ENCODE measurements at places on chromosomes 3 and 15.
A peak's percentile ranks its signal among the peaks of the same experiment; 100 is the strongest.

GRCh38 chr3:143037867-143038266 lies 36.5 kb downstream of the U2SURP start:
- DNase-seq: no peak

DNA sequence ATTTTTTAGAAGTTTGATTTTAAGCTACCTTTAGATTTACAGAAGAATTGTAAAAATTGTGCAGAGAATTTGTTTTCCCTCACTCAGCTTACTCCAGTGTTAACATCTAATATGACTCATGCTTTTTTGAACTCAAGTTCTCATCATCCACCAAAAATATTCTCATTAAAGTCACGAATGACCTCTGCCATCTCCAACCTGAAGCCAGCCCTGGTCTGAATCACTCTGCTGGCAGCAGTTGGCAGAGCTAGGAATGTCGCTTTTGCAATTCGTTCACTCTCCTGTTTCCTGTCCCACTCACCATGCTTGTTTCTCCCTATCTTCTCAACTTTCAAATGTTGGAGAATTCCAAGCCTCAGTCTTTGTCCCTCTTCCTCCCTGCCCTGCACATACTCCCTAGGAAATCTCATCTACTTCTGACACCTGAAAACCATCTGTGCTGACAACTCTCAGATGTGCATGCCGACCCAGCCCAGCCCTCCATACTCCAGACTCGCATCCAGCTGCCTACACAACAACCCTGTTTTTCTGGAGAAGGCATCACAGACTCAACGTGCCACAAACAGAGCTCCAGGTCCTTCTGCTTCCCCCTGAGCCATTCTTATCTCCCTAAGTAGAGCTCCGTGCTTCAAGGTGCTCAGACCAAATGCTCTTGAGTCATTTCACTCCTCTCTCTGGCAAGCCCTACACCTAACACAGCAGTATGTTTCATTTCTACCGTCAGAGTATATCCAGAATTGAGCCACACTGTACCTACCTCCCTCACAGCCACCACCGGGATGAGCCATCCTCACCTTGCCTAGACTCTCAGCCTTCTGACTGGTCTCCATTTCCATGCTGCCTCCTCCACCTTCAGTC lies 24.9 kb downstream of the PRR23E start:
- no peak for DNase-seq

DNA sequence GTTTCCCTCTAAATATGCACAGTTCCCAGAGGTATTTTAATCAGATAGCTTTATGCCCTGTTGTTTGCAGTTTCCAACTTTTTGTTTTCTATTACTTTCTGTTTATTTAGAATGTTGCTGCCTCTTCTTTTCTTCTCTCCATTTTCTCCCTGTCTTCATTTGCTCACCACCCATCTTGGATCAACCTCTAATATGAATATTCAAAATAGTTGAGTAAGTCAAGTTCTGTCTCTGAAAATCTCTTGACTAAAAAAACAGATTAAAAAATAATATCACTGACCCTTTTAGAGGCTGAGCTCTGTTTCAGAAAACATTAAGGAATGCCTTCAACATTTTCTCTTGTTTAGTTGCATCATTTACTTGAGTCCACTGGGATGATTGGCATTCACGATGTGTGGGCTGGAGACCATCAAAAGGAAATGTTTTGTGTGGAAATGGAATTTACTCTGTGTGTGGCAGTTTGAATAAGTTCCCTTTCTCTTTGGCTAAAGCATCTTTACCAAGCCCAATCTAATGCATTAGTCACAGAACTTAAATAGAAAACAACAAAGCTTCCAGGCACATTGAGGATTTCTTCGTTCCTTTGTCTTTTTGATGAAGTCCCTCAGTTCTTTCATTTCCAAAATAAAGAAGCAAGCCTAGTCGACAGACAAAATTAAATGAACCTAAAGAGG lies 633.9 kb upstream of the TGFBR2 start:
- DNase-seq: no peak

GRCh38 chr3:40243056-40243455 lies 66.5 kb upstream of the EIF1B start:
- no peak for DNase-seq

GRCh38 chr3:48301800-48302166 lies 31.7 kb downstream of the SPINK8 start:
- peak; percentile 10 for DNase-seq

- peak; percentile 52 for DNase-seq
Measured at GRCh38 chr15:28885630-28886430, at the start of gene APBA2. Gene APBA2 (plus strand): TSS chr15:28885974. CDS start chr15:29053885, 167,911 bp downstream.

DNA sequence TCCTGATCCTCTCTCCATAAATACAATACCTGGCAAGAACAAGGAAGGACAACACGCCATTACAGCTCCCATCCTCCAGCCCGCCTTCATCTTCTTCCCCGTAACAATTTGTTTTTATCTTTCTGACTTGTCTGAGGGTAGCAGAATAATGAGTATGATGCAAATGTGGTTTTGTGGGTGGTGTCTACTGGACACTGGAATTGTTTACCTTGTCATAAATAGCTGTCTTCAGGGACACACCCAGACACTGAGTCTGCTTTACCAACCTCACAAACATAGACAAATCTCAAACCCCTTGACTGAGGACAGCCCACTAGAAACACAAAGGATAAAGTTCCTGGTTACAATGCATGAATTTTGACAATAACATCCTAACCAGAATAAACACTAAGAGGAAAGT lies 13.4 kb downstream of the WDR72 start:
- no peak for DNase-seq

DNA sequence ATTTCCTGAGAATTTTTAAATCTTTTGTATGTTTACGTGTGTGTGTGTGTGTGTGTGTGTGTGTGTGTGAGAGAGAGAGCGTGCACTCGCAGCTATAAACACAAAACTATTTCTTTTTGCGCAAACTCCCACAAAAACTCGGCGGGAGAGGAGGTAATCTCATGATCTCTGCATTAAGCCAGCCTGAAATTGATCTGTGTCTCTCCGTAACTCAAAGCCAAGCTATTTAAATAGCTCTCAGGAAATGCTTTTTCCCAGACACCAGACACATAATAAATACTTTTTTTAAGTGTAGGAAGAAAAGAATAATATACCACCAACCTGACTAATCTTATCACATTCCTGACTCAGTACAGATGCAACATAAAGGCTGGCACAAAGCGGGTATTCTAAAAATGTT lies 226.8 kb downstream of the MAGI1 start:
- no peak for DNase-seq

All from activated T-cell treated with anti-CD3 and anti-CD28 coated beads for 48 hours (primary cell).